Activated CD8-positive, alpha-beta T cell treated with anti-CD3 and anti-CD28 coated beads for 36 hours (primary cell): ENCODE measurements at places on chromosomes 12 and 14. TPM values are rescaled to one million over a fixed set of nuclear protein-coding genes. Genes with fewer than 3 reads are reported as not detected.

Gene SBNO1
- total RNA-seq: 45.4 TPM

Gene C14orf180
- not detected for total RNA-seq

Gene FAM186B
- not detected for total RNA-seq

Gene PRH2
- not detected for total RNA-seq

Gene OTX2
- not detected for total RNA-seq

Gene FZD10
- not detected for total RNA-seq

Gene LRRC10
- not detected for total RNA-seq

Gene SERPINA1
- 1.9 TPM for total RNA-seq

Gene P2RX2
- total RNA-seq: not detected

Gene ZDHHC22
- not detected for total RNA-seq

Gene SSPN
- total RNA-seq: not detected

Gene AMIGO2
- 12.1 TPM for total RNA-seq

Gene CCDC88C
- 87.8 TPM for total RNA-seq

Gene SOAT2
- total RNA-seq: 6.7 TPM

Gene CRIP2
- total RNA-seq: not detected

Gene GPR132
- total RNA-seq: 15.1 TPM

Gene WNT5B
- total RNA-seq: not detected

Gene LRP1-AS
- total RNA-seq: not detected

Gene PPP4R3A
- total RNA-seq: 106 TPM
